Right atrium auricular region (tissue), 2 donors: ENCODE measurements at places on chromosomes 11 and 22. TPM values are rescaled to one million over a fixed set of nuclear protein-coding genes. Genes with fewer than 3 reads are reported as not detected.
A peak's percentile ranks its signal among the peaks of the same experiment; 100 is the strongest.

- peaks cover 24% of the 10 kb centered on the region for H3K4me1 ChIP-seq
- peak; percentile 67 for DNase-seq
- peak overlapping the region; percentile 90 for H3K27ac ChIP-seq
- no peaks in the 10 kb centered on the region for H3K36me3 ChIP-seq
Observed at GRCh38 chr11:123314972-123315371, 115.1 kb upstream of the GRAMD1B start.

The CCDC73 gene
- not detected for total RNA-seq

- no peaks in the 10 kb centered on the region for H3K36me3 ChIP-seq
- H3K4me1 ChIP-seq = no peaks in the 10 kb centered on the region
- H3K4me3 ChIP-seq = no peak overlapping the region
- no peaks in the 10 kb centered on the region for H3K27me3 ChIP-seq
- no peak for DNase-seq
- no peak overlapping the region for H3K27ac ChIP-seq
Observed at GRCh38 chr11:23263466-23263865, 403.2 kb upstream of the CCDC179 start.

The TRIM49B gene
- not detected for total RNA-seq
